GM23248 (cell line): ENCODE measurements at places on chromosomes 2 and 18. TPM values are rescaled to one million over a fixed set of nuclear protein-coding genes. Genes with fewer than 3 reads are reported as not detected.

Gene MRPL30
- 29.2 and 30.9 TPM in 2 replicates for total RNA-seq

DNA sequence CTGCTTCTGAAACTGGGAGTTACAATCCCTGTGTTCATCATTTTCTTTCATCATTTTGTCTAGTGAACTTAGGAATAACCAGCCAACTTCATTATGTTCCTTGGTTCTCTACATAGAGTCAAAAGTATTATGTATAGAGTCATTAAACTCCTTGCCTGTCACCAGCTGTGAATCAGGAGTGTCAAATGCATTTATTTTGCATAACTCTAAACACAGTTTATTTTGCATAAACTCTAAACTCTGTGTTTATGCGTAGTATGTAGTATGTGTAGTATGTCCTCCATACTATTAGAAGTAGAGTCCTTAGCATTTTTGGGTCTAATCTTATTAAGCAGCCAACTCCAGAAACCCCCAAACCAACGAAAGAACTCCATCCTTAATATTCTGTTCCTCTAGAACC is 164.4 kb downstream of the EVA1A start:
- DNase-seq, result no peak
- no peaks in the 10 kb centered on the region for H3K36me3 ChIP-seq
- no peak overlapping the region for H3K4me3 ChIP-seq
- H3K27ac ChIP-seq, result no peak overlapping the region
- no peaks in the 10 kb centered on the region for H3K4me1 ChIP-seq

GRCh38 chr2:206515580-206515979 is 72.2 kb downstream of the ADAM23 start:
- DNase-seq, result no peak
- no peaks in the 10 kb centered on the region for H3K4me1 ChIP-seq
- H3K4me3 ChIP-seq, result no peak overlapping the region
- no peaks in the 10 kb centered on the region for H3K27me3 ChIP-seq

GRCh38 chr2:172179045-172179701 is 76.5 kb upstream of the DLX2 start:
- H3K4me1 ChIP-seq, result peaks cover 8% of the 10 kb centered on the region
- no peaks in the 10 kb centered on the region for H3K36me3 ChIP-seq
- H3K4me3 ChIP-seq, result no peak overlapping the region
- no peak overlapping the region for H3K27ac ChIP-seq
- H3K27me3 ChIP-seq, result no peaks in the 10 kb centered on the region
- peak; percentile 47 for DNase-seq
